ENCODE measurements at places on chromosomes 3 and 15. TPM values are rescaled to one million over a fixed set of nuclear protein-coding genes. Genes with fewer than 3 reads are reported as not detected.

Gene PCLAF
- 18.4 TPM for total RNA-seq

Gene DNAH12
- 0.13 TPM for total RNA-seq

Gene KY
- 3.5 TPM for total RNA-seq

Gene SAMMSON
- total RNA-seq, result not detected

Gene KBTBD13
- total RNA-seq, result not detected

Gene POLQ
- 1.3 TPM for total RNA-seq

Gene UROC1
- total RNA-seq, result not detected

Gene NXPE3
- 40.8 TPM for total RNA-seq

Gene MED12L
- 1.0 TPM for total RNA-seq

Data from smooth muscle cell of the pulmonary artery (primary cell).